ENCODE measurements at places on chromosomes 3 and 15.

- no peak for DNase-seq
These were observed 9.0 kb upstream of the STRIT1 start for GRCh38 chr3:155302481-155302880.

GRCh38 chr3:25037049-25037547 is 391.0 kb upstream of the RARB start:
- no peak for DNase-seq

GRCh38 chr3:188706599-188706998 is 465.2 kb upstream of the TPRG1 start:
- DNase-seq: no peak

DNA sequence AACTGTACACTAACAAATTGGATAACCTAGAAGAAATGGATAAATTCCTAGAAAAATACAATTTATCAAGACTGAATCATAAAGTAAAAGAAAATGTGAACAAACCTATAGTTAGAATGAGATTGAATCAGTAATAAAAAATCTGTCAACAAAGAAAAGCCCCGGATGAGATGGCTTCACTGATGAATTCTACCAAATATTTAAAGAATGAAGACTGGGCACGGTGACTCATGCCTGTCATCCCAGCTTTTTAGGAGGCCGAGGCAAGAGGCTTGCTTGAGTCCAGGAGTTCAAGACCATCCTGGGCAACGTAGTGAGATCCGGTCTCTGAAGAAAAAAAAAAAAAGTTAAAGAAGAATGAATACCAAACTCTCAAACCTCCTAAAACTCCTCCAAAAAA is 17.7 kb upstream of the AP4E1 start:
- no peak for DNase-seq

GRCh38 chr15:99506399-99506798 is 59.4 kb upstream of the MEF2A start:
- DNase-seq: no peak

- DNase-seq: peak; percentile 82
These were observed 739 bp downstream of the SNRPN start for GRCh38 chr15:24955531-24955921.

DNA sequence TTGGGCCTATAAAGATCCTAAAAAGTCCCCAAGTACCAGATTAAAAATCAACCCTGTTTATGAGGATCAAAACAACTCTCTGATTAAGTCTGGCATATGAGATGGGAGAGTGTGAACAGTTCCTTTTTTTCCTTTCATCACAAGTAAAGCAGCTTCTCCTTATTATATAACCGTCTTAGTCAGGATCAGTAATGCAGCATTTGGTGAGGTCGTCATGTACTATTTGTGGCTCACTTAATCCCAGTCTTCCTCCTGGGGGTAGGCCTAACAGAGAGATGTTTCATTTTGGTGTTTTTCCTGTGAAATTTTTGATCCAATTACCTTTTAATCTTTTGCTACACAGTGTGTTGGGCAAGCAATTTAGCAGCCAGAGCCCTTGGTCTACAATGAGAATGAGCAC is 333.1 kb upstream of the KCNMB2 start:
- no peak for DNase-seq

DNA sequence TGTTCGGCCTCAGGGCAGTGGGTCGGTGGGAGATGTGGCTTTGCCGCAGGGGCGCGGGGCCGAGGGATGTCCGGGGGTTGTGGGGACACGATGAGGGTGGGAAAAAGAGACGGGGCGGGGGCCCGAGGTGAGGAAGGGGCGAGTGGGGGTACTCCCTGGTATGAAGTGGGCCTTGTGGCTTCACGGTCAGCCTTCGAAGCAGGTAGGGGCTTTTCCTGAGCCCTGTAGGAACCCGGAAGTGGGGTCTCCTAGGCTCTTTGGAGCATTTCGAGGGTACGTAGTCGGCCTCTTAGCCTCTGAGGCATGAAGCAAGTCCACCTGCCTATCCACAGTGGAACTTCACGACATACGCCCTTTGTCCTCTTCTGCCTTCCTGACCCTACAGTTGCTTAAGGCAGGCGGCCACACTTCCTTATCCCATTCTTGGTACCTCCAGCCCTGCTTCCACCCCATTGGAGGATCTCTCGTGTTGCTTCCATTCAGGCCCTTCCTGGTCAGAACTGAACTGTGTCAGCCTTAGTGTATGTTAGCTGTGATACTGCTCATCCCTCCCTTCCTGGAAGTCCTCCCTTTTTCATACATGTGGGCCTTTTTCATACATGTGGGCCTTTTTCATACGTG is 389 bp downstream of the ARPC4 start:
- no peak for DNase-seq

GRCh38 chr15:71202712-71203111 is 87.4 kb downstream of the THSD4 start:
- no peak for DNase-seq

GRCh38 chr15:91261345-91261744 is 161.3 kb downstream of the SV2B start:
- no peak for DNase-seq

DNA sequence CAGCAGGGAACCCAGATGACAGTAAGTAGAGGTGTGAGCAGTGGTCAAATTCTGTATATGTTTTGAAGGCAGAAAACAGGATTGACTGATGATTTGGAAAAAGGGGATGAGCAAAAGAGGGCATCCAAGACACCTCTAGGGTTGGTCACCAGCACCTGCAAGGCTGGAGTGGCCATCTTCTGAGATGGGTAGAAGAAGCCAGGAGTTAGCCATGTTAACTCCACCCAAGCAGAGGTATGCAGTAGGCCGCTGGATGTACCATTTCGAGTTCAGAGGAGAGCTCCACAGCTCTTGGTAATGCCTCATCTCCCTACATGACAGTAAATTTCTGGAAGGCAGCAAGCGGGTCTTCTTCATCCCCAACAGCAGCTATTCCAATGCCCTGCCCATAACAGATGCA is 7.0 kb downstream of the RFTN1 start:
- no peak for DNase-seq

DNA sequence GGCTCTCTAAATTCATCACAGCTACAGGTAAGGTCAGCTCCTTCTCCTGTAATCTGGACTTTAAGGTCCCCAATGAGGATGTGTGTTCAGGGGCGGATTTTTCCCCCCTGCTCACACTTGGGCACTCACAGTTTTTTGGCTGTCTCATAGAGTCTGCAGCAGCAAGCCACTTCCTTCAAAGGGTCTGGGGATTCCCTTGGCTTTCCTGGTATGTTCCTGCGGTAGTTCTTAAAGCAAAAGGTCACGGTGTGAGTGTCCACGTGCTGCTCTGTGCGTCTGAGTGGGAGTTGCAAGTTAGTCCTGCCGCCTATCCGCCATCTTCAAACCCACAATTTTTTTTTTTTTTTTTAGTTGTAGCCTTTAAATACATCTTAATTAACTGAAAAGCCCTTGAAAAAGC is 15.4 kb upstream of the CFAP20DC start:
- no peak for DNase-seq

DNA sequence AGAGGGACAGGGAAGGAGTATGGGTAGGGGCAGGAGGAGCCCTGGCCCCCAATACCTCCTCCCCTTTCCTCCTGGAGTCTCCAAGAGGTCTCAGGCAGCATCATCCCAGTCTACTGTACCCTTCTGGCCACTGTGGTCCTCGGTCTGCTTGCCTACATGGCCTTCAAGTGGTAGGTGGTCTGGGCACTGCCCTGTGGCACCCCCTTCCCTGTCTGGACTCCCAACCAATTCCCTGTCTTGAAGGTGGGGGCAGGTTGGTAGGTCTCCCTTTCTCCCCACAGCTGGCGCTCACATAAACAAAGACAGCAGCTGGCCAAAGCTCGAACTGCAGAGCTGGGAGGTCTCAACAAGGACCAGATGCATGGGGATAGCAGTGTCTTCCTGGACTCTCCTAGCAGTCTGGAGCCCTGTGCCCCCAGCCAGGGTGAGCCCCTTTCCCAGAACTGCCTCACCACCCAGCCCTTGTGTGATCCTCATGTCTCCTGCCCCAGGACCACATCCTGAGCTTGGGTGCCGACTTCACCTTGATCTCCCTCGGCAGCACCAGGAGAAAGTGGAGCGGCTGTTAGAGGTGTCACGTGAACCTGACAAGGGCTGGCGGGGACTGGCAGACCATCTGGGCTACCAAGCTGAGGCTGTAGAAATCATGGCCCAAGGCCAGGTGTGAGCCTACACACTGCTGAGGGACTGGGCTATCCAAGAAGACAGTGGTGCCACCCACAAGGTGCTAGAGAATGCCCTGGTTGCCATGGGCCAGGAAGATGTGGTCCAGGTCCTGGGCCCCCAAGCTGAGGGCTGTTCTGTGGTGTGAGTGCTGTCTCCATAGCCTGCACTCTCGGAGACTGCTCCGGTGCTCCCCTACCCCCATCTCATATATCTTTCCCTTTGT is 33.1 kb downstream of the NBEAL2 start:
- DNase-seq: peak; percentile 64

GRCh38 chr15:101727186-101727585 is 2.9 kb upstream of the TARS3 start:
- DNase-seq: no peak

DNA sequence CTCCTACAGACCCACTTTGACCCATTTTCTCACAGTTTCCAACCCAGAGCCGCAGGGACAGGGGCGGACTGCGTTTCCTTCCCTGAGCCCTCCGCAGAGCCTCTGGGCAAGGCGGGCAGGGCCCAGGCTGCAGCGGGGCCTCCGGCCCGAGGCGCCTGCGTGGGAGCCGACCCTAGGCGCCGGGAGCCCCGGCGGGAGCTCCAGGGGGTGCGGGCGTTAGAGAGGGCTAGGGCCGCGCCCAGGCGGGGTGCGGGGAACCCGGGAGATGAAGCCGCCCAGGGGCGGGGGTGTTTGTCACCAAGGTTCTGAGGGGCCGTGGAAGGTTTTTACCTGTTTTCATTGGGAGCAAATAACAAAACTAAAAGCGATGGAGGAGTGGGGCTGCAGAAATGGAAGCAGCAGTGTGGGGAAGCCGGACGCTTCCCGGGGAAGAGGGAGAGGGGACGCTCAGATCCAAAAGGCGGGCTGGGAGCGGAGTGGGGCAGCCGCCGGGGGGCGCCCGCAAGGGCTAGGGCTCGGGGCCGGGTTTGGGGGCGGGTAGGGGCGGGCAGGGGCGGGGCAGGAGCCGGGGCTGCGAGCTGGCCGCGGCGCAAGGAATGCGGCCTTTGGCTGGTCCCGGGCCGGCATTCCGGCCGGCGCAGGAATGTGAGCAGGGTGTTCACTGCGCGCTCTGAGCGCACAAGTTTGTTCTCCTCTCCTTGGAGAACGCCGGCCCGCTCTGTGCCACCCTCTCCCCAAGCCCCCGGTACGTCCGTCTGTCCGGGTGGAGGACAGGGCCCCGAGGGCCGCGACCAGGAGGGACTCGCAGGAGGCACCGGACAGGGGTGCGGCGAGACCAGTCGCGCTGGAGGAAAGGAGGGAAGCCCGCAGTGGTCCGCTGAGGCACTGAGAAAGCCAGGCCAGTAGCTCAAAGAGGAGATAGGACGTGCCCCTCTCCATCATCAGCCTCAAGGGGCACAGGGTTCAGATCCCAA is 61.1 kb downstream of the AMOTL2 start:
- peak; percentile 79 for DNase-seq

GRCh38 chr3:69443457-69443920 is 57.6 kb upstream of the FRMD4B start:
- DNase-seq: no peak

GRCh38 chr3:157872902-157873301 is 233.3 kb downstream of the SHOX2 start:
- DNase-seq: no peak

GRCh38 chr3:16801698-16802097 is 83.1 kb upstream of the PLCL2 start:
- no peak for DNase-seq

- DNase-seq: no peak
These were observed 48.6 kb downstream of the ARHGEF26 start for GRCh38 chr3:154169796-154170110.

DNA sequence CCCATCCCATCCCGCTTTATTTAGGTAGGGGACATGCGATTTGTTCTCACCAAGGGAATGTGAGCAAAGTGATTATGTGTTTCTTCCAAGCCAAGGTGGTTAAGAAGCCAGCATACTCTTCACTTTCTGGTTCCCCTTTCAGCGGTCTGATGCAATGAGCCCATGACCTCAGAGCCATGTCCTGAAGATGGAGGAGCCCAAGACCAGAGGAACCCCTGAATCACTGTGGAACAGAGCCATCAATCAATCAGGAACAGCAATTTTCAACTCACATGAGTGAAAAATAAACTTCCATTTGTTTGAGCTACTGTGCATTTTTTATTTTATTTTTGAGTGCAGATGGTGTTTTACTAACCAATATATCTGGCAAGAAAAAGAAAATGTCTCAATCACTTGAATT is 10.8 kb downstream of the THRB start:
- no peak for DNase-seq

DNA sequence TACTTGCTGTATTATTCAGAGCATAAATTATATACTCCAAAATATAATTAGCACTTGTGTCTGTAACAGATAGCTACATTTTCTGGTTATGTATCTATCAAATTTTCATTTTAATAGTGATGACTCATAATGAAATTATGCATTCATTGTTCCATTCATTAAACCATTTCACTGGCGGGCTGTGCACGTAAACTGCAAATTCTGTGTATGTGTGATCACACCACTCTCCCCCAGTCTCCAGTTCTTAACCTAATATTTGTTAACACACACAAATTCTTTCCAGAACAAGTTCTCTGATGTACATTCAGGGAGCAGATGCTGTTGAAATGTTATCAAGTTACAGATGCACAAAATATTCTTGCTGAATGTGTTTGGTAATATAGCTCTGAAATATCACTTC is 3.8 kb upstream of the KCNMB2 start:
- no peak for DNase-seq

DNA sequence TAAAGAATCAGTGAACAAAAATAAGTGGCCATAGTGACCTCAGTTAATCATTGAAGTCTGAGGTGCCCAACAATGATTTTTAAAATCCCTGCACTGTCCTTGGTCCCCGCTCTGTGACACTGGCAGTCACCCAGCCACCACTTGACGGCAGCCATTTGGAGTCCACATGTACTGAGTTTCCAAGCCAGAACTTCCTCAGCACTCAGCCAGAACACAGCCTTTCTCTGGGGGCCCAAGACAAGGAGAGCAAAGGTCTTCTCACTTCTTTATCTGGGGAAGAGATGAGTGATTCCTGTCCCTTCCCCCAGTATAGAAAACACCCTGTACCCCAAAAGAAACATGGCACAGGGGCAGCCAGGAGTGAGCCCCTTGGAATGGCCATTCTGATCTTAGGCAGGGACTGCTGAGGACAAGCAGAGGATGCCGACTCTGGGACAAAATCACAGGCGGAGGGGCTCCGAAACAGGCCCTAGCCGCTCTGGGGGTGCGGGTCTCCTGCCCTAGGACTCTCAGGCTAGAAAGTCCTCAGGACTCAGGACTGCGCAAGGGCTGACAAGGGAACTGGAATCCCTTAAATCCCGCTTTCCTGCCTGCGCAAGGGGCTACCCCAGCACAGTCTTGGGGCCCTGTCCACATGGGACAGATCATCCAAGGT is 12.8 kb downstream of the PAK6 start:
- peak; percentile 61 for DNase-seq

GRCh38 chr15:68208636-68209240 is 3.6 kb upstream of the CALML4 start:
- no peak for DNase-seq

GRCh38 chr3:40691452-40691861 is 166.7 kb downstream of the ZNF621 start:
- DNase-seq: no peak
